ENCODE measurements at places on chromosomes 2 and 18. TPM values are rescaled to one million over a fixed set of nuclear protein-coding genes. Genes with fewer than 3 reads are reported as not detected.

- no peak for DNase-seq
Measured at GRCh38 chr18:45841060-45841764, 15.7 kb downstream of the SIGLEC15 start.

DNA sequence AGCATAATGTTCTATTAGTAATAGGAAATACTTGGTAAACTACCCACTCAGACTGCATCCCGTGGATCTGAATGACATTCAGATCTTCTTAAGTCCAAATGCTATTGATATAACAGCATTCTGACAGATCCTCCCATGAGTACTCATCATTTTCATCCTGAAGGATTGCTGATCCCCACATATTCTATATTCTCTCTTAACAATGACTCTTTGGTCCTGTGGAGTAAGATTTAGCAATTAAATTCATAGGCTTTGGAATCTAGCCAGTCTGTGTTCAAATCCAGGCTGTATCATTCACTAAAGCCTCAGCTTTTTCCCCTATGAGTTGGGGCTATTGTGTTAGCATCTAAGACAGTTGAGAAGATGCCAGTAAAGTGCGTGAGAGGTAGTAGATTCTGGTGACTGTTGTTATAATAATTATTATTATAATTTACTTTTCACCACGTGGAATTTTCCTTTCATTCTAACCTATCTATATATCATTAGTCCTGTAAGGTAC, 591.3 kb upstream of the SYT4 start:
- no peak for DNase-seq

- peak; percentile 76 for DNase-seq
Measured at GRCh38 chr2:227374158-227374557, 4.9 kb downstream of the TM4SF20 start.

DNA sequence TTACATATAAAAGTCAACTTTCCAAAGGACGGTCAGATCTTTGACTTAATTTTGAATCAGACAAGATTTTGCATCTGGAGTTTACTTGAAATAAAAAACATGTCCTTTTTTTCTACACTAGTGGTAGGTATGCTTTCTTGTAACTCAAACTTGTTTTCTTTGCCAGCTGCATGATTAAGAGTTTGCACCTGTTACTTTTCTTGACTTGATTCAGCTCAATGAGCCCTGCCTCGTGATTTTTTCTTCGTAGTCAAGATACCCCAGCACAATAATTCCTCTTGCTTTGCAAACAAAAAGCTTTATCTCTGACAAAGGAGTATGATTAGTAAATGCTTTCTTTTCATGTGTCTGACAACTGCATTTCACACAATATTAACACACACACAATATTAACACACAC, 82.3 kb downstream of the FBXO15 start:
- DNase-seq: no peak

ANKRD23 gene
- total RNA-seq: 5.8 TPM

DNA sequence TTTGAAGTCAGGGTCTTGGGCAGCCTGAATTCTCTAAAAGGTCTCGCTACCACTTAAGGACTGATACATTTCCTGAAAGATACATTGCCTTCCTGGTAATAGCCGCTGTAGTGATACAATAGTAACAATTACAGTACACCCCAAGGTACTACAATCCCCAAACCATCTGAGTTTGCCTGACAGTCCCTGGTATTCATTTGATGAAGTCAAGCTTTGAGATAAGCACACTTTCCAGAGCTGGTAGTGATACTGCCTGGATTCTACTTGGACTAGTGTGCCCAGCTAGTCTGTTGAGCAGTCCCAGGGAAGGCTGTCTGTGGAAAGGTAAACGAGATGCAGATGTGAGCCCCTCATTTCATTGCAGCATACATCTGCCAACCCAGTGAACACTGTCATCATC, 24.4 kb upstream of the ITGB6 start:
- no peak for DNase-seq

DNA sequence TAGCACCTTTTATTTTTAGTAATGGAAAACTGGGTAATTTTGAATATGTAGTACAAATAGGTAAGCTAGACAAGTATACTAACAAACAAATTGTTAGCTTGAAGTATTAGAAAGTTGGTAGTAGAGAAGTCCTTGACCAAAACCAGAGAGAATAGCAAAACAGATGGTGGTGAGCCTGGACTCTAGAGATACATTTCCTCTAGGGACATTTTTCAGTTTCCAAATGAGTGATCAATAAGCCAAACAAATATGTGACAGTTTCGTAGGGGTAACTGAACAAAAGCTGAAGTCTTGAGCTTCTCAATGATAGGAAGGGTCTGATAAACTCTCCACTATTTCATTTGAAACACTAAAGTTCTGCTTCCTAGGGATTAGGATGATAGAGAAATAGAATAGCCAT, 692.0 kb upstream of the FAM98A start:
- DNase-seq: no peak

DNA sequence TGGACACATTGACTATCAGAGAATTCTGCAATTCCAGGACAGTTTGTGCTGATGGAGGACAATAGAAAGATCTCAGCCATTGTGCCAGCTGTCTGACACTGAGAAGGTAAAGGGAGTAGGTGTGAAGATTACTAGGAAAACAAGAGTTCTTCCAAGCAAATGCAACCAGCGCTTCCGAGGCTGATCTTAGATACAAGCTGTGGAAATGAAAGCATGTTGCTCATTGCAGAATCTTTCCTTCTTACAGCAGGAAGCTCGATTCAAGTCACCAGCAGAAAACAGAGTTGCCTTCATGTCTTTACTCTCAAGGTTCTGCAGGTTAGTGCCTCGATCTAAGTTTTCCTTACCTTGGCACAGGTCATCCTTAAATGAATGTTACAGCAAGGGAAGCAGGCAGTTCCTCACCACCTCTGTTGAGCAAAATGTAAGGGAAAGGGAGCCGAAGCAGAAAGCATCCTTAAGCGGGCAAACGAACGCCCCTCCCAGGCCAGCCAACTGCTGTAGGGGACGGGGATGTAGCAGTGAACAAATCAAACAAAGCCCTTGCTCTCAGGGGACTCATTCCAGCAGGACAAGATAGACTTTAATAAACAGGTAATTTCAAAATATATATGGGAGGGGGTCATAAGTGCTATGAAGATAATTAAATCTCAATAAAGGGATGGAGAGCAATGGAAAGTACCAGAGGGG, 54.3 kb downstream of the MARCHF4 start:
- no peak for DNase-seq

KCNG2 gene
- not detected for total RNA-seq

DNA sequence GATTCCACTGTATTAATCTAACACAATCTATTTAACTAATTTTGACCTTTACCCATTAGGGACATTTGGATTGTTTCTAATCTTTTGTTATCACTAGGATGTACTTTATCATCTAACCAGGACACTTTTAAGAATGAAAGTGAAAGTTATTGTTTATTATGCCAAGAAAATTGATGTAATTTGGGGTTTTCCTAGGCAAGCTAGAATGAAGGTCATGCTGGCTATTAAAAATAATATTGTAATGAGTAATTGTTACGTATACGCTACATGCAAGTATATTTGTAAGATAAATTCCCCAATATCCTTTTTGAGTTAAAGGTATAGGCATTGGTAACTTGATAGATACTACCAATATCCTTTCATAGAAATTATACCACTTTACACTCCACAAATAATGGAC, 74.6 kb downstream of the COL5A2 start:
- DNase-seq: no peak

PKP4 gene
- 43.1 TPM for total RNA-seq

DNA sequence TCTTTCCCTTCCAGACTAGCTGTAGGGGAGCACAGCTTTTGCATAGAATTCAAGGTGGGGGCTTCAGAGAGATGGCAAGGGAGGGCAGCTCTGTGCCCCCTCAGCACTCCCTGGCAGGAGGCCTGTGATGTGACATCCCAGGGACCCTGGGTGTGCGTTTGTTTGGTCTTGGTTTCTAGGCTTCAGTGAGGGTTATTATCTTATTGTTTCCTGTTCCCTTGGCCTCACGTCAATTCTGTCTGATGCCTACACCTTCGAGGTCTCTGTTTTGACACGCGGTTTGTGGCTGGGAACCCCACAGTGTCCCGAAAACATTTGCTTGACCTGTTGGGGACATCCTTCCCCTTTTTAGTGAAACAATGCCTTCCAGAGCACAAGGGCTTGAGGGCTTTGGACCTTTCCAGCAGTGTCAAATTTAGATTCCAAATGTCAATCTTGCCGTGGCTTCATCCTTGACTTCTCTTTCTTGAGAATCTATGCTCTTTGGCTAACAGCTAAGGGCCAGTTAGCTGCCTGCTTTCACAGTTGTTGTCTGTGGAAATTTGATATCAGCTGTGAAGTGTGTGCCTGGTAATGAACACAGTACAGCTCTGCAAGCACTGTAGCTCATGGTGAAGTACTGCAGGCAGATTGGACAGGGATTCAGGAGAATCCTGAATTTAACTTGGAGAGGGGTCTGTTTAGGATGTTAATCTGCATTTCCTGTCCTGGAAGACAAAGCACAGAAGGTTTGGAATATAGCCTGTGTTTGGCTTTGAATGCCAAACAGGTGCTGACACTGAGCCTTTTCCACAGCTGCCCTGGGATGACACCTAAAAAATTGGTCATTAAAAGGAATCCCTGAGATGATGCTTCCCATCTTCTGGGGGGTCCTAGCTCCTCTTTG, 108.2 kb upstream of the CXCR4 start:
- DNase-seq: no peak

CD302 gene
- 0.55 TPM for total RNA-seq

TWIST2 gene
- not detected for total RNA-seq

DNA sequence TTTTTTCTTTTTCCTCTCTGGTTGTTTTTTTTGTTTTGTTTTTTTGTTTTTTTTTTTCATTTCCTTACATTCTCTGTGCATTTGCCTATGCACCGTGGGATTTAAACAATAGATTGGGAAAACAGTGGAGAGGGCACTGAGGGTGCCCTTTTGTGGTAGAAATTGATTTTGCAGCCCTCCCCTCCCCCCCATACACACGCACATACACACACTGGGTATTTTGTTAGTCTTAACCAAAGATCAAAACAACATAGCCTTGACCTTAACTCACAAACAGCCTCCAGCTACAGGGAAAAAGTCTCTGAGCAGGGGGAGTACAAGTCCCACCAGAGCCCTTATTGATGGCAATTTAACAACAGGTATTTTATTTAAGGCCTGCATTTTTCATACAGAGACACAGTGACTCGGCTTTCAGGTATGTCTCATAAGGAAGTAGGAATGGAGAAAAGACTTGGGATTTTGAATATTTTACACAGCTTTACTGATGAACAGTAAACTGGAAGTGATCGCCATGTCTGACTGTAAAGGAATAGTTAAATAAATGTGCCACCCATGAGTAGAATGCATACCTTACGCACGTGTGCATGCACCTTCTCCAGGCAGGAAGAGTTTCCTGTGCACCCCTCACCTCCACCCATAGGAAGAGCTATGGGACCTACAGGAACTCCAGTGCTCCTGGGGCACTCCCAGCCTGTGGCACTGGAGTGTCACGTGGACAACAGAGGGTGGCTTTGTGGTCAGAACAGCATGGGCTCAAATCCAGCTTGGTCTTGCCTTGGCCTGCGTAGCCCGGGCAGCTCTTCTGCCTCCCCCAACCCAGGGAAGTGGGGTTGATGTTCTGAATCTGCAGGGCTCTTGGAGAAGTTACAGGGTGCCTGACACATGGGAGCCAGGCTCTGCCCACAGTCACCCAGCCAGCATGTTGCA, 266.4 kb downstream of the ANAPC1 start:
- no peak for DNase-seq

DNA sequence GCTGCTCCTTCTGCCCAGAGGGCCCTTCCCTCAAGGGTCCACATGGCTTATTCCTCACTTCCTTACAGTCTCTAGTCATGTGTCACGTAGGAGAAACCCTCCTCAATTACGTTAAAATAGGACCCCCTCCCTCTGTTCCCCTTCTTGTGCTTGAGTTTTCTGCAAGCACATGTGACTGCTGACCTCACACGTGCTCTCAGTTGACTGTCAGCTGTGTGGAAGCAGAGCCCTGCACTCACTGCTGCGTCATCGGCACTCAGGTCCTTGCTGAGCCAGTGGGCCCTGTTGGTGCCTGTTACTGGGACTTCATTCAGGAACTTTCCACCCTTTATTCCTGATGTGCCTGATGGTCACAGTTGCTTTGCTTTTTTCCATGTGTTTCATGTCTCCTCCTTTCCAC, 11.1 kb downstream of the ATG16L1 start:
- no peak for DNase-seq

DNA sequence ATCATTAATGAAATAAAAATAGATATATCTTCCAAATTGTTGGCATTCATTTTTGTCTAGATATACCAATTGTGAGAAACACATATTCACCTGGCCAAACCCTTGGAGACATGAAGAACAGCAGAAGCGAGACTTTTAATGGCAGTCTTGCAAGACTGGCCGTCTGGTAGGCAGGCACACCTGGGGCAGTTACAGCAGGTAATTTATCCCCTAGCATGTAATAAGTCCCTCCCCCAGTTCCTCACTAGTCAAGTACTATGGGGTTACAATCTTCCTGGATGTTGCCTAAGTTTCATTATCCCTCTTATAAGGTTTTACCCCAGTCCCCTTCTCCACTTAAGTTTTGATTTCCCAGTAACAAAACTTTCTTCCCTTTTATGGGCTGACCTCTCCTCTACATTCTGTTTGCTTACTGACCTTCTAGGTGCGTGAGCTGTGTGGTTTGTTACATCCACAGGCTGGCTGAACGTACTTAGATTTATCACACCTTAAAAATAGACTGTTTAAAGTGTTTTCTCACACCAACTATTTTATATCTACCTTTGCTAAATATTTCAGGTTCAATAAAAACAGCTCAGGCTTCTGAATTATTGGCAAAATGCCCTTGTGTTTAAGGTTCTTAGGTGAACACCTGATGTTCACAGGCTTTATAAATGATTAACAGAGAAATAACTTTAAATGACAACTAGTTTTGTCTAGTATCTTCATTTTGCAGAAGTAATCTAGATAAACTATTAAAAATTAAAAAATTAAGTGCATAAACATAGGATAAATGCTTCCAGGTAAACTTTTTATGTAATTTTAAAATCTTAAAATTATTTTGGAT, 365.0 kb upstream of the TFPI start:
- no peak for DNase-seq

GRCh38 chr2:203625701-203626100, 80.7 kb upstream of the CD28 start:
- DNase-seq: no peak

SMYD1 gene
- total RNA-seq: not detected

SERPINB3 gene
- not detected for total RNA-seq

TMEM198 gene
- total RNA-seq: 2.6 TPM

TPO gene
- total RNA-seq: not detected

VIL1 gene
- total RNA-seq: not detected

Measured in activated CD4-positive, alpha-beta memory T cell treated with anti-CD3 and anti-CD28 coated beads for 36 hours (primary cell).